ENCODE measurements at places on chromosomes 7 and 10.

DNA sequence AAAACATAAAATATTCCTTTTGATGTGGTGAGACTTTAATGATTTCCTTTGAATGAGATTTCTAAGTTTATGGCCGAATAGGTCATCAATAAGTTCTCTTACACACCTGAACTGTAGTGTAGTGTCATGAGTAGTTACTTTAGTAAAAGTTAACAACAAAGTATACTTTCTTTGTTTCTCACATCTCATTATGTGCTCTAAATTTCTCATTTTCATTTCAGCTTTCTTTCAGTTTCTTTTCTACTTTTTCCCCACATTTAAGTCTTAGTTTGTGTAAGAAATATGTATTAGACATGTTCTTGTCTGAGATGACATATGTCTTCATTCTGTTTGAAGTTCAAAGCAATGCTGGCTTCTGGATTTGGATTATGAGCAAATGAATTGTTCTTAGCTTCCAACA is 348.1 kb downstream of the ANKRD7 start:
- H3K27ac ChIP-seq = no peak overlapping the region
- H3K4me3 ChIP-seq = no peak overlapping the region
- no peaks in the 10 kb centered on the region for H3K36me3 ChIP-seq
- no peaks in the 10 kb centered on the region for H3K27me3 ChIP-seq

GRCh38 chr10:20596065-20596755 is 300.9 kb downstream of the NEBL start:
- H3K27me3 ChIP-seq = no peaks in the 10 kb centered on the region
- H3K4me1 ChIP-seq = no peaks in the 10 kb centered on the region
- no peak overlapping the region for H3K27ac ChIP-seq
- DNase-seq = no peak
- no peak overlapping the region for H3K4me3 ChIP-seq

DNA sequence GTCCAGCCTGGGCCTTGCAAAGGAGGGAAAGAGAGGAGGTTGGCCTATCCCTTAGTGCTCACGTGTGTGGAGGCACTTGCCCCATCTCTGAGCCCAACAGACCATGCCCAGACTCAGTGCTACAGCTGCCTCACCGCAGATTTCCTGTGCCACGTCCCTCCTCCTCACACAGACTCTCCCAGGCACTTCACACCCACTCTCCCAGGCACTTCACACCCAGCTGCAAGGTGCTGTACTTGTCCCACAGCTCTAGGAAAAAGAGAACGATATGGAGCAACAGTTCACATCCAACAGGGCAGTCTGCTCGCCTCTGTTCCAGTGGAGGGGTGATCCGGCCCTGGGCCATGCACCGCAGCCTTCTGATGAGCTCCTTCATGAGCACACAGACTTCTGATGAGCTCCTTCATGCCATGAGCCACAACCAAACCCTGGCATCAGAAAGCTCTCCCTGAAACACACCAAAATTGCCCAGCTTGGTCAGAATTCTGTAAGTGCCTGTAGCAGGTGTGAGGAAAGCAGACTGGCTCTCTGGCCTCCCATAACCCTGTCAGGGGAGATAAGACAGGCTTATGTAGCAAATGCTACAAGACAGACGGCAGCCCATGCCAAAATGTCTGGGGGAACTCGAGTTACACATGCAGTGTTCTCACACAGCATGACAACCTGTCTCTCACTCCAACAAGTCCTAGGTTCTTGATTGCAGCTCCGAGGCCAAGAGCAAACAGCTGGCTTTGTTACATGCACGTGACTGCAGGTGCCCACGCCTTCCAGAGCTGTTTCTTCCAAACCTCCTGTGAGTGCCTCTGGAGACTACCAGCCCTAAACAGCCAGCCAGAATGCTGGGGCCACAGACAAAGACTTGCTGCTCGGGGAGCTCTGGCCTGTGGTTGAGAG is 348.5 kb downstream of the GRID1 start:
- H3K27ac ChIP-seq = no peak overlapping the region
- H3K4me3 ChIP-seq = no peak overlapping the region
- peaks cover 8% of the 10 kb centered on the region for H3K27me3 ChIP-seq
- H3K36me3 ChIP-seq = no peaks in the 10 kb centered on the region
- DNase-seq = no peak

GRCh38 chr7:139034336-139034735 is 1.5 kb downstream of the ZC3HAV1L start:
- peaks cover 31% of the 10 kb centered on the region for H3K4me1 ChIP-seq
- H3K27ac ChIP-seq = no peak overlapping the region
- no peak for DNase-seq
- H3K27me3 ChIP-seq = peaks cover 19% of the 10 kb centered on the region
- H3K36me3 ChIP-seq = peaks cover 23% of the 10 kb centered on the region
- H3K4me3 ChIP-seq = peak overlapping the region; percentile 83

- H3K27ac ChIP-seq = no peak overlapping the region
- H3K4me3 ChIP-seq = no peak overlapping the region
- peaks cover 3% of the 10 kb centered on the region for H3K36me3 ChIP-seq
- peaks cover 14% of the 10 kb centered on the region for H3K4me1 ChIP-seq
- DNase-seq = no peak
Observed at GRCh38 chr10:124414076-124414475, 4.6 kb downstream of the OAT start.

DNA sequence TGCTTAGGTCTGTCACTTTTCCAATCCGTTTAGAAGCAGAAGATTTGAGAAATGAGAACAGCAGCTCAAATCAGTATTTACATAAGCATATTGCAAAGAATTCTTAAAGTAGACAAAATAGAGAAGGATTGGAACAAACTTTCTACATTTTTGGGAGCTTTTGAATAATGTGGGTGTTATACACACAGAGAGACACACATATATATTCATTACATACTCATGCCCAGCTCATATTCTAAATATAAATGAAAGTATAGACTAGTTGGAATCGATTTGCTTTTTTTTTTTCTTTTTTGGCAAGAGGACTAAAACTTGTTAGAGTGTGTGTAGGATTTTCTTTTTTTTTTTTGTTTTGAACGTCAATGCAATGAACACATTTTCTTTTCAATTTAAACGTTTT is 538.9 kb downstream of the AUTS2 start:
- H3K4me1 ChIP-seq = no peaks in the 10 kb centered on the region
- no peaks in the 10 kb centered on the region for H3K27me3 ChIP-seq
- no peak for DNase-seq
- no peak overlapping the region for H3K4me3 ChIP-seq
- no peak overlapping the region for H3K27ac ChIP-seq

DNA sequence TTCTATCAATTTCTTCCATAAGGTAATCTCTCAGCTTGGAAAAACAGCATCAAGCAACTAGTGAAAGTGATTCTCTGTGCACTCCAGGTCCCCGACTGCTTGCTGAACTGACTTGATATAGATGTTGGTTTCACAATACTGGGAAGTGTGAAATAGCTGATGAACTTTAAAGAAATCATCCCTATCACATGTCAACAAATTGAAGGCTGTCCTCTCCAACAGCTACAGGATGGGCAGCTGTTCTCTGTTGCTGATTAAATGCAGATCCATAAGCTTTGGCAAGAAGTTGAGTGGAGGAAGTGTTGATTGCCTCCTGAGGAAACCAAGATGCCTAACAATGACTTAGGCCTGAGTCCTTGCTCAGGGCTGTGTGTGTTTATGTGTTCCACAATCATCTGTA is 130.4 kb upstream of the GDF10 start:
- H3K27ac ChIP-seq = no peak overlapping the region
- DNase-seq = no peak
- H3K4me1 ChIP-seq = peaks cover 25% of the 10 kb centered on the region
- H3K36me3 ChIP-seq = peaks cover 4% of the 10 kb centered on the region
- H3K4me3 ChIP-seq = no peak overlapping the region
- peaks cover 9% of the 10 kb centered on the region for H3K27me3 ChIP-seq

GRCh38 chr7:120407010-120407409 is 134.0 kb downstream of the KCND2 start:
- H3K4me3 ChIP-seq = no peak overlapping the region
- H3K4me1 ChIP-seq = no peaks in the 10 kb centered on the region
- no peak overlapping the region for H3K27ac ChIP-seq
- DNase-seq = no peak
- no peaks in the 10 kb centered on the region for H3K27me3 ChIP-seq
- H3K36me3 ChIP-seq = no peaks in the 10 kb centered on the region

DNA sequence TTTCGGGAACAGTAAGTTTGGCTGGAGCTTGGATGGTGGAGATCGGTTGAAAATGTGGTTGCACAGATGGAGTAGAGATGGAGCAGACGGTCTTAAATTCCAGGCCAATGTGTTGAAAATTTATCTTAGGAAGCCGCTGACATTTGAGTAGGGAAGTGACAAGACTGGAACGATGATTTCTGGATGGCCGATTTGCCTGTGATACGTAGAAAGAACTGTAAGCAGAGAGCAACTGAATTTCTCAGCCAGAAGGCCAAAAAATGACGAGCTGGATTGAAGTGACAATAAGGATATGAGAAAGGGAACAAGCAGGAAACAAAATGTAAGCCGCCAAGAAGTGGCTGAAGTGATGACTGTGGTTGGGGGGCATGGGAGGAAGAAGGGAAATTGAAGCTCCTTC is 687 bp upstream of the ARMC3 start:
- no peak for DNase-seq
- no peaks in the 10 kb centered on the region for H3K36me3 ChIP-seq
- H3K4me3 ChIP-seq = no peak overlapping the region
- peaks cover 8% of the 10 kb centered on the region for H3K27me3 ChIP-seq

- no peak overlapping the region for H3K4me3 ChIP-seq
- no peak for DNase-seq
- H3K27me3 ChIP-seq = no peaks in the 10 kb centered on the region
- no peaks in the 10 kb centered on the region for H3K4me1 ChIP-seq
Observed at GRCh38 chr7:103795787-103796186, 193.7 kb downstream of the RELN start.

- H3K4me3 ChIP-seq = no peak overlapping the region
- no peak overlapping the region for H3K27ac ChIP-seq
- H3K27me3 ChIP-seq = no peaks in the 10 kb centered on the region
- H3K36me3 ChIP-seq = no peaks in the 10 kb centered on the region
- DNase-seq = no peak
- no peaks in the 10 kb centered on the region for H3K4me1 ChIP-seq
Observed at GRCh38 chr10:106555599-106555998, 608.9 kb downstream of the SORCS1 start.
